ENCODE measurements at places on chromosomes 3 and 15. TPM values are rescaled to one million over a fixed set of nuclear protein-coding genes. Genes with fewer than 3 reads are reported as not detected.

DNA sequence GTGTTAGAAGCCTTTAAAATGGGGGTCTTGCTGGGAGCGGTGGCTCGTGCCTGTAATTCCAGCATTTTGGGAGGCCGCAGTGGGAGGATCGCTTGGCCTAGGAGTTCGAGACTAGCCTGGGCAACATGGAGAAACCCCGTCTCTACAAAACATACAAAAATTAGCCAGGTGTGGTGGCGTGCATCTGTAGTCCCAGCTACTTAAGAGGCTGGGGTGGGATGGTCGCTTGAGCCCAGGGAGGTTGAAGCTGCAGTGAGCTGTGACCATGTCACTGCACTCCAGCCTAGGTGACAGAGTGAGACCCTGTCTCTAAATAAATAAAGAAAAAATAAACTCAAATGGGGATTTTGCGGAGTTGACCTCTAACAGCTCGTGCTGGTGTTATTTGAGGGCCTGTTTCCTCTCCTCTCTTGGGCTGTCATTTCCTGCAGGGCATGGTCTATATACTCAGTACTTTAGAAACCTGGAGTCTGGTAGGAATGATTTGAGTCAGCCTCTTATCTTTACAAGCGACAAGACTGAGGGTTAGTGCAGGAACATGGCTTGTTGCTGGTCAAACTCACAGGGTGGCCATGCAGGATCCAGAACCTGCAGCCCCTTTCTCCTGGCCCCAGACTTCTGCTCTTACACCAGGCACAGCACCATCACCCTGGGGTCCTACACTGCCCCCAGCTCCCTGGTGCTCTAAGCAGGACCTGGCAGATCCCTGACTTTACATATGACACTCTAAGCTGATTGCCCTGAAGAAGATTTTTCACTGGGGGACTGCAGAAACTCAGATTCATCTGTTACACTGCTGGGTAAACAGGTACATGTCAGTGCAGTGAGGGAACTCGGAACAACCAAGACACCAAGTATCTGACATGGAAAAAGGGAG, 15.1 kb downstream of the EHD4 start:
- DNase-seq, result no peak

GRCh38 chr3:127428344-127428997, 140.6 kb upstream of the PRR20G start:
- DNase-seq, result no peak

ZIC4 gene
- total RNA-seq, result not detected

DNA sequence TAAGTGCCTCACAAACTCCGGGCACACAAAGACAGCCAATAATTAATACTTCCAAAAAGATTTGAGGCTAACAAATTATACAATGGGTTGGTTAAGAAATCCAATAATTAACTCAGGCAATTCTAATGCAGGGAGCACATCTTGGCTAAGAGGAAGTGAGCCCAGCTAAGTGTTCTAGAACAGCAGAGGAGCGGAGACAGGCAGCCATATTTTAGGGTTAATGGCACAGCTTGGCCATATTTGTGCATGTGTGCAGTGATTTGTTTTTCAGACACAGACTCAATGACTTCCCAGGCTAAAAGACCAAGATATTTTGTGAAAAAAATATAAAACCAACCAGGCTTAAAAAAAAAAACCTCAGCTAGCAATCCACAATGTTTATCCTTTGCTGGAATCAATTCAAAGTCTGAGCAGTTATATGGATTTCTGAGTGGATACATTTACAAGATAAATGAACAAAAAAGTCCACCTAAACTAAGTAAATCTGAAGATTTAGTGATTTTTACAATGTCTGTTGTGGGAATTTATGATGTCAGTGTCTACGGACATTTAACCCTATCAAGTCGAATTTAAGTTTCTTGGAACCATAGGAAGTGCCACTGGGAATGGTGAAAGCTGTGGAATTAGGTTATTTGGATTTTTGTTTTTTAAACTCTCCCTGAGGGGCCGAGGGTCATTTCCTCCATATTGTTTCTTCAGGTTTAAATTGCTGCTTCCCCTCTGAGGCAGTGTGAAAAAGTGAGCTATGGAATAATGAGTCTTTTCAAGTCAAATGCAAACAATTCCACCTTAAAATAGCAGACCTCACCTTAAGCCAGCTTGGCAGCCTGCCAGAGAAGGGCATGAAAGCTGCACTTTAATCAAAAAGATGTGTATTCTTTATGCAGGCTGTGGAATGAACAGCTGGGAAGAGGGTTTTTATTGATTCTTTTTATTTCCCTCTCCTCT, 413.7 kb upstream of the TBL1XR1 start:
- peak; percentile 44 for DNase-seq

TAGLN3 gene
- total RNA-seq, result not detected

CCR8 gene
- total RNA-seq, result not detected

- no peak for DNase-seq
Measured at GRCh38 chr3:155281912-155282311, 11.6 kb downstream of the STRIT1 start.

GPR156 gene
- 3.0 TPM for total RNA-seq

DNA sequence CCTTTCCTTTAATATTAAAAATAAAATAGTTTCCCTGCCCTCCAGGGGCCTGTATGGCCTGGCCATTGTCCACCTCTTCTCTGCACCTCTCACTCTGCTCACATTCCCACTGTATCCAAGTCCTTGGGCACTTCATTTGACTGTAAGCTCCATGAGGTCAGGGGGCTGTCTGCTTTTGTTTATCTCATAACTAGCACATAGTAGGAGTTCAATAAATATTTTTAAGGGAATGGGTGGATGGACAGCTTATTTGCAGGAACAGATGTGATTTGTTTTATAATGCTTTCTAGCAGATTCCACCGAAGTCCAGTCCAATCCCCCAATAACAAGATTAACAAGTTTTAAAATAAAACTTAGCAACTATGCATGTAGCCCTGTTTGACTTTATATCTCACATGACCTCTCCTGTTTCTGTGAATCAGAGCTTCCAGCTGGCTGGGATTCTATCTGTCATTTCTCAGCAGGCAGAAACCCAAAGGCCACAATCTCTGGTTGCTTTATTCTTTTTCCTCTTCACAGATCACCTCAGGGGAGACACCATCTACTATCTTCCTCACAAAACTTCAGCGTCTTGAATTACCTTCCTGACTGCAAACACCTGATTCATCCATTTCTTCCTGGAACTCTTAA, 123.0 kb upstream of the NR2F2 start:
- DNase-seq, result no peak

GRCh38 chr3:187063286-187064121, 75.8 kb downstream of the RPL39L start:
- peak; percentile 99 for DNase-seq

GRCh38 chr15:22979238-22980188, 655 bp downstream of the CYFIP1 start:
- peak; percentile 56 for DNase-seq

GRCh38 chr3:173825730-173826129, 428.2 kb downstream of the NLGN1 start:
- DNase-seq, result no peak

- DNase-seq, result no peak
Measured at GRCh38 chr3:34008836-34009809, 210.7 kb downstream of the PDCD6IP start.

- no peak for DNase-seq
Measured at GRCh38 chr3:134407239-134407625, 33.0 kb upstream of the AMOTL2 start.

DNA sequence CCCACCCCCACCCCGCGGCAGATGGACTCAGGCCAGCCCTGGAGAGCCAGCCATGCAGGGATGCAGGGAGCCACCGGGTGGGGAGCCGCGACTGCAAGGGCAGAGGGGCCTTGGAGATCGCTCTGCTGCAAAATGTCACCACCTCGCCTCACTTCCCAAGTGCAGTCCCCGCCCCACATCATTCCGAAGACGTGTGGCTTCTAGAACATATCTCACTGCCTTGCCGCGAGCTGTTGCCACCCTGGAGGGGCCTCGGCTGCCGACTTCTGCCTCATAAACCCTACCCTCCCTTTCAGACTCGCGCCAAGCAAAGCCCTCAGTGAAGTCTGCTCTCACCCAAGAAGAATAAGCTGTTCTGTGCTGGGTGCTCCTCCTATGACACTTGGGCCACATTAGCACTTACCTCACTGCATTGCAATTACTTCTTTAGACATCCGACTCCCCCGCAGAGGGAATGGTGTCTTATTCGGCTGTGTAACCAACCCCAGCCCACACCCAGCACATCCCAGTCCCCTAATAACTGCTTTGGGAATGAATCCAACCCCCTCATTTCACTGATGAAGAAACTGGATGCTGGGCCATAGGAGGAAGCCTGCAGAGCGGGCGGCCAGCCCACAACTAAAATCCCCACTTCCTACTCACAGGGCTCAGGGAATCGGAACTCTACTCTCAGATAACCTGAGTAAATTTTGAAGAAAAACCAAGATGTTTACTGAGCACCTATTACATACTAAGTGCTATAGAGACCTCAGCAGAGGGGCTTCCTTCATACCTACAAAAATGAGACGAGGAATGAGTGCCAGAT, 8.6 kb downstream of the TLE3 start:
- DNase-seq, result no peak

DNA sequence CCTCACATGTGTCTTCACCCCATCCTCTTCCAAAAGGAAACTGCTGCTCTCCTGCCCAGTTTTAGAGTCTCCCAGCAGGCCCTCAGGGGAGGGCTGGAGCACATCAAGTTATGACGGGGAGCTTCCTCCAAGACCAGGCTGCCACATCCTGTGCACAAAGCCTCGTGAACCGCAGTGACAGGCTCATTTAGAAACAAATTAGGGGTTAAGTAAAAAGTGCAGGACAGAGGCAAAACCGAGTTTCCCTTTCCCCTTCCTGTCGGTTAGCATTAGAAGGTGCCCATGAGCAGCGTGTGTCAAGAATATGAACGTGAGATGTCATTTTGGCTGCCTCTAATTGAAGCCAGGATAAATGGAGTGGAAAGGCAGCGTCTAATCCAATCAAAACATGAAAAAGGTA, 199.7 kb downstream of the ARRDC4 start:
- no peak for DNase-seq

- no peak for DNase-seq
Measured at GRCh38 chr3:14194865-14195264, 16.2 kb downstream of the LSM3 start.

DNA sequence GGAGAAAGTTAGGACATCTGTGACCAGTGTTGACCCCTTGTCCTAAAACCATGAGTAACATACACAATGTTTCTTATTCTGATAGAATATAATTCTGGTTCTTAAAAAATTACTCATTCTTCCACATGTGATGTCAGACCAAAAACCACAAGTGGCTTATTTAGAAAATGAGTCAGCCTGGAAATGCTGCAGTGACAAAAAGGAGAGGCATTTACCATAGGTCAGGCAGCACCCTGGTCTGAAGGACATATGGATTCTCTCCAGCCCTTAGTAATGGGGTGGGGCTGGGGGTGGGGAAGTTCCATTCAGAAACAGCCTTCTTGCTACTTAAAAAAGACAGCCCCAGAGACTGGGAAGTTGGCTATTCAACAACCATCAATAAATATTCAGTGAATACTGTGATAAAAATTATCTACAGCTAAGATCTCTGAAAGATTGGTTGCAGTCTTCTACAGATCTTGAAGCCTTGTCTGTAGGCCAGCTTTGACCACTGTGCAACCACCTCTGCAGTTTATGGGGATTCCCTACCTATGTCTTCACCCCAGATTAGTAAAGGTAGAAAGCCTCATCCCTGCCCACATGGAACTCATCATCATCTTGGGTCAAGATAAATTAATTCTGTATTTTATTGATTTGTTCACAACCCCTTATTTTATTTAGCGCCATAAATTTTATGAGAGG, 34.9 kb upstream of the TIMP4 start:
- peak; percentile 96 for DNase-seq

DNA sequence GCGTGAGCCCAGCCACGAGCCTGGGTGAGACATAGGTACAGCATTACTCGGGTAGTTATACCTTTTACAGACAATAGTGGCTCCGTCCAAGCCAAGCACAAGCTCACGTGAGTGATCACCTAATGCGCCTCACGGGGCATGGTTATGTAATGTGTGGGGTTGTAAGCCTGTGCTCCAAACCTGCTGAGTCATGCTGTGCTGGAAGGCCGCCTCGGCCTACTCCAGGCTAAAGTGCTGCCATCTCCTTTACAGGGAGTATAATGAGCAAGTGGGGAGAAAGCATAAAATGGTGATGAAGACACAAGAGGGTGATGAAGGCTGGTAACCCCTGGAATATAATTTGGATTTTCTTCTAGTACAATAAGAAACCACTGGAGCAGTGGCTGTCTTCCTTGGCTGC, 175.8 kb upstream of the STT3B start:
- no peak for DNase-seq

CSPG4 gene
- 2.6 TPM for total RNA-seq

- no peak for DNase-seq
Measured at GRCh38 chr3:150543128-150543527, 3.2 kb downstream of the SERP1 start.

STX19 gene
- 5.5 TPM for total RNA-seq

DNA sequence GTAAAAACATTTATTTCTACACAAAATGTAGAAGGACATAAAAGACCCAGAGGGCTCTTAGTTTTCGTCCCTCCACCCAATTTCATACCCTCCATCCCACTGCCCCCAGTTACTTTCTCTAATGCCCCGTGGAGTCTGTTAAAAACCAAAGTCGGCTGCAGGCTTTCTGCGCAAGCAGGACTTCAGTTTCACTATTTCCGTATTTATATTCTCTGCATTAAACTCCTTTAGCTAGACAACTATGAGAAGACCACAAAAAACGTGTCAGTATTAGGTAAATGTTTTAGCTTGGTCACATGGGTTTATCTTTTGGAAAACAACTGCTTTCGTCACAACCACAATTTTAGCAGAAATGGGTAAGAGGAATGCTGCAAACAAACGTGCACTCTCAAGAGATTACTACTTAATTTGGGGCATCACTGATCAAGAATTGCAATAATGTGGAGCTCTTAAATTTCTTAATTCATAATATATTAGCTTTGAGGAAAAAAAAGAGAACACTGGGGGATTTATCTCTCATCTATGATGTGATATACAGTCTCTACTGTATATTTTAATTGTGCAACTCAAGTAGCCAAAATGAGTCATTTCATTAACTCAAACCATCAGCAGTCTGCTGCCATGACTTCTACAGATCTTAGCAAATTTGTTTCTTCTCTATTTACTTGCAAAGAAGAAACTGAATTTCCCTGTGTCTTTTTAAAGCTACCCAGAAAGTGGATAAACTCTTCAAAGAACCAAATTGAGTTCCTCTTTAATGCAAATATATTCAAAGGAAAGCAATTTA, 740 bp upstream of the NSMCE3 start:
- no peak for DNase-seq

CYP11A1 gene
- 7.1 TPM for total RNA-seq

HIGD2B gene
- total RNA-seq, result not detected

- DNase-seq, result no peak
Measured at GRCh38 chr3:10558736-10559135, 53.4 kb upstream of the ATP2B2 start.

GRCh38 chr3:188057124-188057523, 96.8 kb upstream of the LPP start:
- no peak for DNase-seq

GRCh38 chr3:147191795-147192385, 214.5 kb downstream of the ZIC4 start:
- DNase-seq, result peak; percentile 25

GRCh38 chr3:45332901-45333407, 55.4 kb upstream of the LARS2 start:
- no peak for DNase-seq

- no peak for DNase-seq
Measured at GRCh38 chr3:9330166-9330703, 32.6 kb upstream of the THUMPD3 start.

SLC24A1 gene
- total RNA-seq, result 32.4 TPM

All from PC-9 (cell line).